Nucleus accumbens (tissue), 56 donors: ENCODE measurements at places on chromosomes 4 and X.

GRCh38 chr4:71415491-71415890 is 76.7 kb downstream of the SLC4A4 start:
- no peak for DNase-seq

DNA sequence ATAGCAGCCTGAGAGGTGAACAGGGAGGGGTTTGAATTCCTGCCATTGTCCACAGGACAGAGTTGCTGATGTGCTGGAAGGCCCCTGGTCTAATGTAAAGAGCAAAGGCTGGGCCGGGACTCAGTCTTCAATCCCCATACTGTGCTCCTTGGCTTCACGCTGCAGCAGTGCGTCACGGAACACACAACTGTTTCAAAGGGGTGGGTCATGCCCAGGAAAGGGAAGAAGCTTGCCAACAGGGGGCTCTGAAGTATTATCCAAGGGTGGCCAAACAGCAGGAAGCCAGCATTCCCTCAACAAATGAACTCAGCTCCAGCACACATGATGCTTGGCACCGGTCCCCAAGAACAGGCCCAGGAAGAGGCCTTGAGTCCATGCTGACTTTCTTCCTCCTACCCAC is 122.5 kb downstream of the NFKB1 start:
- peak; percentile 16 for DNase-seq

- DNase-seq = no peak
Measured at GRCh38 chr4:113996599-113997177, 17.2 kb upstream of the ARSJ start.

GRCh38 chrX:146448791-146449190 is 360.8 kb upstream of the CXorf51B start:
- no peak for DNase-seq
